ENCODE measurements at places on chromosomes 6 and 20.

- ATAC-seq = no peak
These were observed 387.1 kb downstream of the DHX35 start for GRCh38 chr20:39349240-39349639.

DNA sequence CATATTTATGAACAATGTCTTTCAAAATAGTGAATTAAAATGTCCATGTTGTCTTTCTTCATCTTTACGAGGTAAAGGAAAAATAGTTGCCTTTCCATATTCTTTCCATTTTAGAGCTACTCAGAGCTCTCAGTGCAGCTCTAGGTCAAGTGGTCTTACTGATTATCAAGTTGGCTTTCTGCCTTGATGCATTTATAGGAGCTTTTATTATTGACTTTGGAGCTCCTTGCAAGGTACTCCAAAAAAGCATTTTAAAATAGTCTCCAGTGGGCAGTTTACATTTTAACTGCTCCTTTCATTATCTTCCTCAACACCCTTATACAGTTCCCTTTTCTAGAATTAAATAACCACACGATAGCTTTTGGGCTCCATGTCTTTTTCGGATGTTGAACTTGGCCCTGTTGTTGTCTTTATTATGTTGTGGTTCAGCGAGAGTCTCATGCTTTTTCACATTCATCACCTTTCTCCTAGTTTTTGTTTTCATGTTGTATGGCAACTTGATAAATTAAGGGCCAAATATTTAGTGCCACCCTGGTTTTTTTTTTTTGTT is 122.9 kb downstream of the CLIC5 start:
- no peak for ATAC-seq

DNA sequence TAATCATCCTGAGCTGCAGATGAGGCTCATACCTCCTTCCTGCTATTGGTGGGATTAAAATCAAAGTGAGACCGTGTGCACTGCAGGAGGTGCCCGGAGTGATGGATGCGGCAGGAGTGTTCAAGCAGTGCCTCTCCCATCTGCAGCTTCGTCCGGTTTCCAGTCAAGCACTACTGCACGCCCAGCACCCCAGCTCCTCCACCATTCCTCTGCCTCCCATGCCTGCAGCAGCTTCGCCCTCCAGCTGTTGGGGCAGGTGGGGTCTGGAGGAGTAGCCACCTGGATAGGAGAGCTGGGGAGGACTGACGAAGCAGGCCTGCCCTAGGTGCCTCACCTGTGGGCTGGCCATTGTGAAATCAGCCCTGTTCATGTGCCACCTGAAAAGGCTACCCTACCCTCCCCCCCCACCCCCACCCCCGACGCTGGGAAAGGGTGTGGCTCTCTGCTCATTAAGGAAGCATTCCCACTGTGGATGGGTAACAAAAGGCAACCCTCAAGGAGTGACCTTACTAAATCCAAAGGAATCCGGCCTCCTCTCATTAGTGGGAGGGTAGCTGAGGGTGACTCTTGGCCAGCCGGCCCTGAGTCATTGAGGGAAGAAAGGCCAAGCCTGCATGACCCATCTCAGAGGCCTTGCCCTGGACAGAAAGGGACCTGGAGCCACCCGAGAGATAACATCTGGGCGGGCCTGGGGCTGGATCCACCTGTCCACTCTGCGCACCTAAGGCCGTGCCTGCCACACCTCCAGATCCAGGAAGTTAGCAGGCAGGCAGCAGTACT is 115.9 kb upstream of the ARMC2 start:
- ATAC-seq = no peak

DNA sequence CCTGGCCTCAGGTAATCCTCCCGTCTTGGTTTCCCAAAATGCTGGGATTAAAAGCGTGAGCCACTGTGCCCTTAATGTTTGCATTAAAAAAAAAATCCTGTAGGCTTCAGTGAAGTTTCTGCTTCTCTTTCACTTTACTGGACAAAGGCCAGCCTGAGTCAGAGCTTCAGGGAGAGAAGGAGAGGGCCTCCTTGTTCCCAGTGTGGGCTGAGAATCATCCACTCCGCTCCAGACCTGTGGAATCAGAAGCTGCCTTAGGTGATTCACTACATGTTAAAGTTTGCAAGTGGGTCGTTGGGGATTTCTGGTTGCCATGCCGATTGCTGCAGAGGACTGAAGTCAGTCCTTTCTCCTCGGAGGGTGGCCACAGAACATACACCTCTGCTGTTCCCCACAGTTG is 113.3 kb upstream of the EEF1E1 start:
- no peak for ATAC-seq

DNA sequence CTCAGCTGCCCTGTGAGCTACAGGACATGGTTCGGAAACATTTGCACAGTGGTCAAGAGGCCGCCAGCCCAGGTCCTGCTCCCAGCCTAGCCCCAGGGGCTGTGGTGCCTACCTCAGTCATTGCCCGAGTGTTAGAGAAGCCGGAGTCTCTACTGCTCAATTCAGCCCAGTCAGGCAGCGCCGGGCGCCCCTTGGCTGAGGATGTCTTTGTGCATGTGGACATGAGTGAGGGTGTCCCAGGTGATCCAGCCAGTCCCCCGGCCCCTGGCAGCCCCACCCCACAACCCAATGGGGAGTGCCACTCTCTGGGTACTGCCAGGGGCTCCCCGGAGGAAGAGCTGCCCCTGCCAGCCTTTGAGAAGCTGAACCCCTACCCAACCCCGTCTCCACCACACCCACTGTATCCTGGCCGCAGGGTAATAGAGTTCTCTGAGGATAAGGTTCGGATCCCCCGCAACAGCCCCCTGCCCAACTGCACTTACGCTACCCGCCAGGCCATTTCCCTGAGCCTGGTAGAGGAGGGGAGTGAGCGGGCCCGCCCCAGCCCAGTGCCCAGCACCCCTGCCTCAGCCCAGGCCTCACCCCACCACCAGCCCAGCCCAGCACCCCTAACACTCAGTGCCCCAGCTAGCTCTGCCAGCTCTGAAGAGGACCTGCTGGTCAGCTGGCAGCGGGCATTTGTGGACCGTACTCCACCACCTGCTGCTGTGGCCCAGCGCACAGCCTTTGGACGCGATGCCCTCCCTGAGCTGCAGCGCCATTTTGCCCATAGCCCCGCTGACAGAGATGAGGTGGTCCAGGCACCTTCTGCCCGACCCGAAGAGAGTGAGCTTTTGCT is 5.2 kb downstream of the LRRC73 start:
- no peak for ATAC-seq

All from activated CD4-positive, CD25-positive, alpha-beta regulatory T cell treated with anti-CD3 and anti-CD28 coated beads, Interleukin-2, amount 50 U/mL, for 24 hours (primary cell).